ENCODE measurements at places on chromosomes 7 and 10.

DNA sequence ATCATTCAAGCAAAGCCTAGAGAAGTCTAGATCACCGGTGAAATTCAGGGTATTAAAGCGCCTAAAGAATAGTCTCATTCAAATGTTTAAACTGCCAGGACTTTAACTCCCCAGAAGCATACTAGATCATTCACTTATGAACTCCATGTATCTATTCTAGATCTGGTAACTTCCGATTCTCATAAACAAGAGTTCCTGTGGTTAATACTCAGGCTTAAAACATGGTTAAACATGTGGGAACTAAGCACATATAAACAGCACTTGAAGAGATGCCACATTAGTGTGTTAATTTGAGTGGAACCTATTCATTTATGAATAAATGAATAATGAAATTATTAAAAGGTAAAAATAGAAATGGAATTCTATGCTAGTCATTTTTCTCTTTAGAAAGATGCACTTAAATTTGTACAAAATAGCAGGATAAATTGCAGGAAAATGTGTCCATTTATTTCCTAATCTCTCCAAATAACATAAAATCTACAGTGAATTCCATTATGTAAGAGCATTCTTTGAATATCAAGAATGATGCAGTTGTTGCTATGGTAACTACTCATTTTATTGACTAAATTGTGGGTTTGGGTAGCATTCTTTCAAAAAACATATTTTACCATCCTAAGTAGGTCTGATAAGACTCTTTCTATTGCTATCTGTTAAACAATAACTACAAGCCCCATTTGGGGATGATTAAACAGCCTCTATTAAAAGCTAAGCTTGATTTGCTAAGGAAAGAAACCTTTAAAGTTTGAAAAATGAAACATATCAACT lies 147.6 kb upstream of the TMEM168 start:
- no peak for DNase-seq

GRCh38 chr10:36489181-36489580 lies 636.2 kb upstream of the ANKRD30A start:
- DNase-seq = no peak

DNA sequence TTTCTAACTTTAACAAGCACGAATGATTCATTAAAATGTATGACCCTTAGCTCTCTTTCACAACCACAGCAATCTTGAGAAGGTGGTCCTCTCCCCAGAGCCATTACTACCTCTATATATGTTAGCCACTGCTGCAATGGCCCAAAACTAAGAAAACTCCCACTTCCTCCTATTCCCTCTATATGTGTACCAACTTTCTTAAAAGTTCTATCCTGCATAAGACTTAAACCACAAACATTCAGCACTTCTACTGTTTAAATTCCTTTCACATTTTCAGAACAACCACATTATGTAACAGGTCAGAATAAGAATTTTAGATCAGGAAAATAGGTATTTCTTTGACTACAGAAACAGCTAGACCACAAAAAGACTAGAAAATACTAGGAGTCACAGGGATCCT lies 36.2 kb downstream of the WASL start:
- DNase-seq = peak; percentile 52

DNA sequence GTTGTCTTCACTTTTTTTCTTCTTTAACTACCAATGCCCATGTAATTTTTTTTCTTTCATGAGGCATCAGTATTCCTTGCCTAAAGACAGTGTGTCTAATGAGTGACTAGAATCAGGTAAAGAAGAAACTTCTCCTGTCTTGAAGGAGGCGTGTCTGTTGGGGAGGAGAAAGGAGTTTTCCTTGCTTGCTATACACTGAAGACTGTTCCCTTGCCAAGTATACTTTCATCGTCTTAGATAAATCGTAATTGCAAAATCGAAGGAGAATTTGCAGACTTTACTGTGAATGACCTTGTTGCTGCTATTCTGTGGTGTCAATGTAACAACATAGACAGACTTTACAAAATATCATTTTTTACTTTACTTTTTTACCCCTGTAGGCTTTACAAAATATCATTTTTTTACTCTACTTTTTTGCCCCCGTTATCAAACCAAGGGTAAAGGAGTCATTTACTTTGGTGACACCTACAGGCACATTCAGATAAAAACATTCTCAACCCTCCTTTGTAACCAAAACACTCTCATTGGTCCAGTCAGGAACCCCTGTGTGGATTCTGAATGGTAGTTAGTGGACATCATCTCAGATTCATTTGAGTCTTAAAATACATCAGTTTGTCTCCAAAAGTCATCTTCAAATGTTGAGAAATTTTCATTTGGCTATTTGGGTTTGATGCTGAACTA lies 232.4 kb downstream of the AHR start:
- DNase-seq = no peak

DNA sequence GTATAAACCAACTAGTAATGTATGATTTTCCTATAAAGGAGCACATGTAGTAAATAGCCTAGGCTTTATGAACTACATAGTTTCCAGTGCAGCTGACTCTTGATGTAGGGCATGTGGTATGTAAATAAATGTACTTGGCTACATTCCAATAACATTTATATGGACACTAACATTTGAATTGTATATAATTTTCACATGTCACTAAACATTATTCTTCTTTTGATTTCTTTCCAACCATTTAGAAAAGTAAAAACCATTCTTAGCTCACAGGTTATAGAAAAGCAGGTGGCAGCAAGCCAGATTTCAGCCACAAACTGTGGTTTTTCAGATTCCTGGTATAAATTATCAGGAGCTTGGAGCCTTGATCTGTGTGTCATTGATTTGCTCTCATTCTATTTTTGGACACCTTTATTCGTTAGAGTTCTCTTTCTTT lies 1182.0 kb downstream of the CNTNAP2 start:
- DNase-seq = peak; percentile 69

DNA sequence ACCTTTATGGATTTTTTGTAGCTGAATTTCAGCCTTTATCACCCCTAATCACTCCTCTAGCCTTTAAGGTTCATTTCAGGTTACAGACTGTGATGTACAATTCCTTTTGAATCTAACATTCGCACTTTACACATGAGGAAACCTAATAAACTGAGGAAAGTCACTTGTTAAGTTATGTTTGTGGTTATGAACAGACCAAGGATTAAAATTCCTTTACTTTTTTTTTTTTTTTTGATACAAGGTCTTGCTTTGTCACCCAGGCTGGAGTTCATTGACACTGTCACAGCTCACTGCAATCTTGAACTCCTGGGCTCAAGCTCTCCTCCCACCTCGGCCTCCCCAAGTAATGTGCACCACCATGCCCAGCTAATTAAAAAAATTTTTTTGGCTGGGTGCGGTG lies 3.6 kb downstream of the MCU start:
- DNase-seq = no peak

GRCh38 chr7:134153493-134154136 lies 26.5 kb downstream of the LRGUK start:
- DNase-seq = no peak

- DNase-seq = no peak
These were observed 11.7 kb downstream of the ZYX start for GRCh38 chr7:143392875-143393266.

DNA sequence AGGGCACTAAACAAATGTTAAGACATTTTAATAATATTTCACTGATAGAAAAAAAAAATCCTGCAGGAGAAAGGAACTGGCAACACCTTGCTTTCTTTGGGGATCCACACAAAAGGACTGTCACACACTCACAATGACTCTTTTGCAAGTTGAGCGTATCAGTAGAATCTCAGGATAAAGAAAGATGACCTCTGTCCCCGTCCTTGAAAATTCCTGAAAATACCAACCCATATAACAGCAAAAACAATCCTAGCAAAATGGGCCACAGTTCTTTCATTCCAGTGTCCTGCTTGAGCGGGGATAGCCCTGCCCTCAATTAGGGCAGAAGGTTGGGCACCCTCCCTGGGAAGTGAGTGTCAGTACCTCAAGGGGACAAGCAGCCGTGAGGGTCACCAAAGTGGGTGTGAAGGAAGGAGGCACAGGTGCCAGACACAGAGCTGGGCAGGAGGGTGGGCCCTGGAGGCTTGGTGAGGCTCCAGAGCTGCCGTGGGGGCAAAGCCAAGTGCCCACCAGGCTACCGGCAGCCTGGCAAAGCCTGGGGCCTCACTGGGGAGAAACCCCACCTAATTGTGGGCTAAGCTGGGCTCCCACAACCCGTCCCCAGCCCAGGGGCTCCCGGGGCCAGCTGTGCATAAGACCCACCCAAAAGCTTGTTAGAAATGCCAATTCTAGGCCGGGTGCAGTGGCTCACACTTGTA lies 2.8 kb downstream of the WDR86 start:
- no peak for DNase-seq

- no peak for DNase-seq
These were observed 45.5 kb downstream of the VOPP1 start for GRCh38 chr7:55526770-55527169.

DNA sequence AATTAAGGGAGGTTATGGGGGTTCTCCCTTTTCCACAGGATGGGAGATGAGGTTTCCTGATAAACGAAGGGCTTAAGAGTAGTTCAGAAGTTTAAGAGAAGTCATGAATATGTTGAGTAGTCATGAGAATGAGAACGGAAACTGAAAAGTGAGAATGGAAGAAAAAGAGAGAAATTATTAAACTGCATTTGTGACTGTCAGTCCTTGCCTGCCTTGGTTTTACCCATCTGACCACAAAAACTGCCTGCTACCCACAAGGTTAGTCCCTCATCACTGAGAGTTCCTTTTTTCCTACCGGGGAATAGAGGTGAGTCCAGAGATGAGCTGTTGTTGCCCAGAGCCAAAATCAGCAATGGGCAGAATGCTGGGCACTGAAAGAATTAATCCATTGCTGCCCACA lies 174.1 kb upstream of the BET1 start:
- no peak for DNase-seq

GRCh38 chr7:157782041-157782440 lies 445.2 kb downstream of the DNAJB6 start:
- no peak for DNase-seq

DNA sequence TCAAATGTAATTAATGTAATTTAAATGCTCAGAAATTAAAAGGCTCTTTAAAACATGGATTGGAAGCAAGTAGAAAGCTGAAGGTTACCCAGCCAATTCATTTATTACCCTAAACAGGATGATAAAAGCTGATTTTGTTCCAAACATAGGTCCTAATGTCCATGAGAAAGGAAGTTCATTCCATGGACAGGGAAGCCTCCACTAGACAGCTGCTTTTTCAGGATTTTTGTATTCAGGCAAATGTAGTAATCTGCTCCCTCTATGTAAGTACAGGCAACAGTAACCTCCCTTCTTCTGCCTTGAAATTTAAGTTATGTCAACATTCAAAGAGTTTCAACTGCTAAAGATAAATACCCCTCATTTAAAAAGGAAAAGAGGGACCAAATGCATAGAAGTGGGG lies 123.0 kb upstream of the WNT16 start:
- DNase-seq = no peak

DNA sequence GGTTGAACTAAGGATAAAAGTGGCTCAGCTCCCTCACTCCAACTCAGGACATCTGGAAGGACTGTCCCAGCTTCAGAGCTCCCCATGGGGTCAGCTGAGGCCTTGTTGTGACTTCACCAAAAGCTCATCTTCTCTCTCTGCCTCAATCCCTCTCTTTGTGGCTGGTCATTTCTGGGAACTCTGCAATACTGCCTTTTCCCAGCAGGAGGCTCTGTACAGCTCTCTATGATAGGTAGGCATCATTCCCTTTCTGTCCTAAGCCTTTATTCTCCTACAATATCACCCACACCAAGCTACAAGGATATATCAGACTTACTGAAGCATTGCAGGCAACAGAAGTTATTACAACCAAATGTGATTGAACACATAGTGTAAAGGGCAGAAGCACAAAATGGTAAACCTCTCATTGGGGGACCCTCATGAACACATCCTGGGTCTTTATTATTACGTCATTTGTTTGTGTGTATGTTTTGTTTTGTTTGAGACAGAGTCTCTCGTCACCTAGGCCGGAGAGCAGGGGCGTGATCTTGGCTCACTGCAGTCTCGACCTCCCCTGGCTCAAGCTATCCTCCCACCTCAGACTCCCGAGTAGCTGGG lies 36.7 kb upstream of the PRPS1L1 start:
- no peak for DNase-seq

GRCh38 chr10:97788552-97789442 lies 17.0 kb upstream of the SFRP5 start:
- DNase-seq = no peak

GRCh38 chr10:131478377-131478989 lies 167.0 kb upstream of the TCERG1L start:
- no peak for DNase-seq

DNA sequence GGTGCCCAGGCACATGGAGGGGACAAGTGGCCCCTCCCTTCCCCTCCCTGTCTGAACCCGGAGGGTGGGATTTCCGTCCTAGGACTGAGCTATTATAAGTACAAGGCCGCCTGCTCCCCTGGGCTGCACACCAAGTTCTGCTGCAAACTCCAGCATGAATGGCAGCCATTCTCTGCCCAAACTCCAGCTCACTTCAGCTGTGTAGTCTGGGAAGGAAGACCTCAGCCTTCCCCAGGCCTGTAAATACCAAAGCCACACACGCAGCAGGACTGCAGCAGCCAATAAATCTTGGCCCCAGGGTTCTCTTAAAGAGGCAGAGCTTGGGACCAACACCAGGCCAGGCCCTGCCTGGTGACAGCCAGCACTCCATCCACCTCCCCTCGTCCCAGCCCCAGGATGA lies 291.3 kb upstream of the ZMIZ1 start:
- DNase-seq = no peak

DNA sequence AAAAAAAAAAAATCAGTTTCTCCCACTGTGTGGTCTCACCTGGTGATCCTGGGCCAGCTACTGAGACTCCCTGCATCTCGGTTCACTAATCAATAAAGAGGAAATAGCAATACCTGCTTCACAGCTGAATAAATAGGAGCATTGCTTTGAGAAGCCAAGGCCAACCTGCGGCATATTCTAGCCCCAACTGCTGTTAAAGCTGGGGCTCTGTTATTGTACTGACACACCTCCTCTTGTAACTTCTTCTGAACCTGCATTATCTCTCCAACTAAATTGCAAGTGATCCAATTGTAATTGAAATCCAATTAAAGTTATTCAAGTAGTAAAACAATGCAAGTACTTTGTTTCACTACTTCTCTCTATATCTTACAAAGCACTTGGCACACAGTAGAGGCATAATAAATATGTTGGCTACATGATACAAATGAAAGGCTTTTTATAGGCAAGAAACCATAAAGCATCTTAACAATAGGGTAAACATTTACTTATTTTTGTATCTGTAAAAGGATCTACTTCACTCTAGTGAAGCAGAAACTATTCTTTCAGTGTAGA lies 38.4 kb downstream of the AMPH start:
- no peak for DNase-seq

GRCh38 chr10:35635576-35635975 lies 6.5 kb downstream of the FZD8 start:
- DNase-seq = peak; percentile 50

- DNase-seq = no peak
These were observed 26.1 kb upstream of the DNAJC1 start for GRCh38 chr10:22029445-22030236.

- DNase-seq = no peak
These were observed 254.3 kb downstream of the GALNT17 start for GRCh38 chr7:71386152-71386785.

Measured in fibroblast of skin of left quadriceps (primary cell).